ENCODE measurements at places on chromosomes 4 and X. TPM values are rescaled to one million over a fixed set of nuclear protein-coding genes. Genes with fewer than 3 reads are reported as not detected.

The SRPX2 gene
- 2.4 TPM for total RNA-seq

GRCh38 chr4:174324725-174325124, 41.0 kb downstream of the CEP44 start:
- no peak overlapping the region for H3K27ac ChIP-seq
- H3K36me3 ChIP-seq: no peaks in the 10 kb centered on the region
- no peaks in the 10 kb centered on the region for H3K4me1 ChIP-seq
- no peak for DNase-seq

GRCh38 chrX:111114806-111115205, 18.8 kb downstream of the PAK3 start:
- H3K36me3 ChIP-seq: no peaks in the 10 kb centered on the region
- no peak for DNase-seq
- no peak overlapping the region for H3K4me3 ChIP-seq
- no peaks in the 10 kb centered on the region for H3K27me3 ChIP-seq
- H3K27ac ChIP-seq: no peak overlapping the region

The STAP1 gene
- total RNA-seq: not detected

DNA sequence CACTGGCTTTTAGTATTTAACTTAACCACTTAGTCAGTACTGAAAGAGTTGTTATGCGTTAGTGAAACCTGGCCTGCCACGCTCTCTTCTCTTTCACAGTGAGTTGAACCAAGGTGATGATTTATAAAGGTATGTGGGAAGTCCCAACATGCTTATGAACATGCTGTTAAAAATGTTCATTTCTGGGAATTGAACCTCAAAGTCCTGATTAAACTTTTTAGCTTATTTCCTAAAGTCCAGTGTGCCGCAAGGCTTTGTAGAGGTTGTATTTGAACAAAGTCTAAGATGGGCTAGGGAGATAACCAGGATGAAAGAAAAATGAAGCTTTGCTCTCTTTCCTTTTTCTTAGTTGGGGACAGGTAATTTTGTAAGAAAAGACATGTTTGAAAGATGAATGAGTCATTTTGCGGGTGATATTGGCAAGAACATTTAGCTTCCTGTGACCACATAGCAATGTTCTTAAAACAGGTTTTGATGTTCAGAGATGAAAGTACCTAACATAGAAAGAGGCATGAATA, 270.3 kb downstream of the DTHD1 start:
- H3K27ac ChIP-seq: peak overlapping the region; percentile 24
- no peaks in the 10 kb centered on the region for H3K27me3 ChIP-seq
- no peak overlapping the region for H3K4me3 ChIP-seq
- H3K36me3 ChIP-seq: no peaks in the 10 kb centered on the region
- peaks cover 16% of the 10 kb centered on the region for H3K4me1 ChIP-seq

The CFAP299 gene
- total RNA-seq: not detected

DNA sequence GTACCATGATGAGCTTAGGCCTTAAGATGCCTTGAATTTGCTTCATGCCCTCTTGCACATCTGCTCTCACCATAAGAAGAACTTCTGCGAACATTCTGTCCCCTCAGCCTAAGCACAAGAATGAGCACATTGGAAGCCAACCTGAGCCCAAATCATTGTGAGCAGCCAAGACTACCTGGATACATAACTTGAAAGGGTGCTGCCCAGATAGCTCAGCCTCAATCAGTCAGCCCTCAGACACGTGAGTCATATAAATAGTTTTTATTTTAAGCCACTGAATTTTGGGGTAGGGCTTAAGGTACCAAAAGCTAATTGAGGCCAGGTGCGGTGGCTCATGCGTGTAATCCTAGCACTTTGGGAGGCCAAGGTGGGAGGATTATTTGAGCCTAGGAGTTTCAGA, 27.5 kb upstream of the BBS12 start:
- no peaks in the 10 kb centered on the region for H3K36me3 ChIP-seq
- H3K4me1 ChIP-seq: peaks cover 2% of the 10 kb centered on the region

DNA sequence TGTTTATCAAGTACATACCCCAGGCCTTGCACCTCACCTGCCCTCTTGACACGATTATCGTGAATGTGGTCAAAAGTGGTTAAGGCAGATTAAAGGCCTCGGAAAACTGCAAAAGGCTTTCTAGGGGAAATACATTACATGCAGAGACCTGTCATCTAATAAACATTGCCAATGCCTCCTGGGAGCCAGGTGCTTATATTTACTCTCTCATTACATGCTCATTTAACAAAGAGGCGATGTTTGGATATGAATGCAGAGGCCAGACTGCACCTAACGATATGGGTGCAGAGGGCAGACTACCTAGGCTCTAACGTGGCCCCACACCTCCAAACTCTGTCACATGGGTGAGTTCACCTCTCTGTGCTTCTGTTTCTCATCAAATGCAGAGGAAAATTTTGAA, 14.5 kb downstream of the CRMP1 start:
- H3K27ac ChIP-seq: no peak overlapping the region
- no peak overlapping the region for H3K4me3 ChIP-seq
- H3K27me3 ChIP-seq: peaks cover 46% of the 10 kb centered on the region
- DNase-seq: no peak
- no peaks in the 10 kb centered on the region for H3K4me1 ChIP-seq
- no peaks in the 10 kb centered on the region for H3K36me3 ChIP-seq

The RHOXF1 gene
- 0.52 TPM for total RNA-seq

DNA sequence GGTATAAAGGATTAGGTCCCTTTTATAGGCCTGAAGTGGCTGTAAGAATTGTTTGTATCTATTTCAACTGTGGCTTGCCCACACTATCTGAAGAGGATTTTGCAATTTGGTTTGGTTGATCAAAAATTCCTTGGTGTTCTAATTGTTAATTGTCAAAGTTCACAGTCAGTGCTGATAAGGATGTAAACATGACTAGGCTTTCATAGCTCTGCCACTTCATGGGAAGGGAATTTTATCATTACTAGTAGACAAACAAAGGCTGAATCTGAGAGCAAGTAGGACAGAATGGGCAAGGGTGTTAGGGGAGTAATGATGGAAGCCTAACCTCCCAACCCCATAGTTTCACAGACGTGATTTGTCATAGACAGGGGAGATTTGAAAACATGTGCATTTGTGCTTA, 1131.7 kb downstream of the SH3BGRL start:
- H3K27me3 ChIP-seq: no peaks in the 10 kb centered on the region
- no peak overlapping the region for H3K27ac ChIP-seq
- H3K4me1 ChIP-seq: no peaks in the 10 kb centered on the region
- no peaks in the 10 kb centered on the region for H3K36me3 ChIP-seq
- no peak for DNase-seq

DNA sequence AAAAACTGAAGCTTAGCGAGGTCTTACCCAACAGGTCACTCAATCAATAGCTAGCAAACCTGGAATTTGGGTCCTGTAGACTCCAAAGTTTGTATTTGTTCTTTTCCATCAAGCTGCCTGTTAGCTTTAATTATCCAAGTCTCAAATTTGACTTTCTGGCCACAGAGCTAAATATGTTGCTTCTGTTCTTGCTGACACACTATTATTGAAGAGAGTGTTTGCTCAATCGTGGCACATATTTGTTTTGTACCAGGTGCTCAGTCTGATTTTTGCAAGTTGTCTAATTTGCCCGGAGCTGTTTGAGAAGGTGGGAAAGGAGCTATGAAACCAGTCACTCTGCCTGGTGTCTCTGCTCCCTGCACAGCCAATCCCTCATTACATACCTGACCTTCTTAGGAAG, 41.7 kb upstream of the FRMD7 start:
- no peaks in the 10 kb centered on the region for H3K4me1 ChIP-seq
- H3K27me3 ChIP-seq: 0 out of 2 replicates have a peak, but pooled peaks cover 3% of the 10 kb centered on the region
- DNase-seq: no peak
- H3K36me3 ChIP-seq: no peaks in the 10 kb centered on the region

The CCDC149 gene
- 5.3 TPM for total RNA-seq

- H3K4me1 ChIP-seq: no peaks in the 10 kb centered on the region
- H3K27ac ChIP-seq: no peak overlapping the region
- no peak overlapping the region for H3K4me3 ChIP-seq
These were observed 4.5 kb downstream of the GPM6A start for GRCh38 chr4:175807547-175807946.

The PITX2 gene
- total RNA-seq: 8.3 TPM

GRCh38 chrX:13357925-13358324, 38.1 kb upstream of the ATXN3L start:
- no peaks in the 10 kb centered on the region for H3K36me3 ChIP-seq
- H3K4me1 ChIP-seq: no peaks in the 10 kb centered on the region
- no peak overlapping the region for H3K27ac ChIP-seq
- DNase-seq: no peak

All from HCT116 (cell line).